ENCODE measurements at places on chromosomes 7 and 10.

DNA sequence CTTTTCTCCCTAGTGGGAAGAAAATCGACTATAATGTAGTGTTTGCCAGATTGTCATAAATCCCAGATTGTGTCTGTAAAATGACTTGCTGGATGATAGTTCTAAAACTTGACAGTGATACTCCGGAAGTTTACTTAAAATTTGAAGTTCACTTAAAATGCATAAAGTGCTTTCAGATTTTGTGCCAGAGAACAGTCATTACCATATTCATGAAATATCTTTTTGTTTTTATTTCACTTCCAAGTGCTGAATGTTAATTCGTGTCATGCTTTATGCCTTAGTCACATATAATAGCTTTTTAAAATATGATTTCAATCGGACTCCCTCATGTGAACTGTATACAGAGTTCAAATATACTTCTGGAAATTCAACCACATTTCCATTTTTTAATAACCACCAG lies 30.4 kb downstream of the PRPF18 start:
- no peak for DNase-seq

GRCh38 chr10:62788861-62789467 lies 15.6 kb upstream of the ADO start:
- DNase-seq = no peak

DNA sequence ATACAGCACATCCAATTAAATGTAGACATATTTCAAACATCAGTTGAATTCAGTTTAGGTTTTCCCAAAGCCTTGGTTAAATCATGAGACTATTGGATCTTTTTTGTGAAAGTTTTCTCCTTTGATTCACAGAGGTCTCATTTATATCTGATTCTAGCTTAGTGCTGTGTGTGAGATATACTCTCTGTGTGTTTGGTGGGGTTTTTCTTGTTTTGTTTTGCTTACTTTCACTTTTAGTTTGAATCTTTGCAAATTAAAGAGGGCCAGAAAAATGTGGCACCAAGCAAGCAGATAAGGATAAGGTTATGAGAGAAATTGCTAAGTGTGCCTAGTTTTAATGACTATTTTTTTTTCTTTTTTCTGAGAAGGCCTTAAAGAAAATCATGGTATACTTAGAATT lies 12.6 kb upstream of the OR6B1 start:
- no peak for DNase-seq

GRCh38 chr7:118059209-118059608 lies 124.8 kb upstream of the LSM8 start:
- DNase-seq = no peak

- DNase-seq = no peak
These were observed 243.1 kb upstream of the SHH start for GRCh38 chr7:156055206-156055822.

DNA sequence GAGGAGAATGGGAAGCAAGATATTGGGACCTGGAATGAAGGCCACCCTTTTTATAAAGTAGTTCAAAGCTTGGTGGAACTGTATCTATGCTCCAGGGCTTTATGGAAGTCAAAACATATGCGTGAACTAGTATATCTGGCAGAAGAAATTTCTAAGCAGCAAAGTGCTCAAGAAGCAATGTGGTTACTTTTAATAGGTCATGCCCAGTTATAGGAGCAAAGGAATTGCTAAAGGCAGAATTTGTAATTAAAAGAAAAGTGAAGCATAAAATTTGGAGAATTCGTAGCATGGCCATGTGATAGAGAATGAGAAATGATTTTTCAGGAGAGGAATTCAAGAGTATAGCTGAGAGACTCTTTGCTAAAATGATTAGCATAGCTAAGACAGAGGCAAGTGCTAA lies 1110.4 kb downstream of the XPNPEP1 start:
- no peak for DNase-seq

- DNase-seq = no peak
These were observed 660.0 kb upstream of the FZD8 start for GRCh38 chr10:36302086-36302485.

DNA sequence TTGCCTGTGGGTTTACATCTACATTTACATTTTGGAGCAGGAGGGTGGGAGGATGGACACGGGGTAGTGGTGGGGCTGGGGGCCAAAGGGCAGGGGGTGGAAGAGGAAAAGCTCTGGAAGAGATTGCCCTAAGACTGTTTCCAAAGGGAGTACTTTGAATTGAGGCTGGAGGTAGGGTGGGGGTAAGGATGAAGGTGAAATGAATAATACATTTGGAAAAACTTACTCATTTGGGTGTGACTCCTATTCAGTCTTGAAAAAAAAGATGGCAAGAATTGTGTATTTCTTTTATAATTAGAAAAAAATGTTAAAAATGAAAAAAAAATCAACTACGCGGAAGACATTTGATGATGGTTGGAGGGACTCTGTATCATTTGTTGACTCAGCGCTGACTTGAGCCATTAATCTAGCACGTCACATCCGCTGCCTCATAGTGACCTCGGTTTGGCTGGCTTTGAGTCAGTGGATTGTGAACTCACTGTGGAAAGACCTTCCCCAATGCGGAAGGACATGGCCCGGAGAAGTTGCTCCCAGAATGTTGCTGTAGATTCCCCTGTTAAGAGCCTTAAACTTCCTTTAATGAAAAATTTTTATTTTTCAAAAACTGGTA lies 2.8 kb downstream of the FAM180A start:
- DNase-seq = no peak

- no peak for DNase-seq
These were observed 89.3 kb downstream of the NPSR1 start for GRCh38 chr7:34747176-34747781.

DNA sequence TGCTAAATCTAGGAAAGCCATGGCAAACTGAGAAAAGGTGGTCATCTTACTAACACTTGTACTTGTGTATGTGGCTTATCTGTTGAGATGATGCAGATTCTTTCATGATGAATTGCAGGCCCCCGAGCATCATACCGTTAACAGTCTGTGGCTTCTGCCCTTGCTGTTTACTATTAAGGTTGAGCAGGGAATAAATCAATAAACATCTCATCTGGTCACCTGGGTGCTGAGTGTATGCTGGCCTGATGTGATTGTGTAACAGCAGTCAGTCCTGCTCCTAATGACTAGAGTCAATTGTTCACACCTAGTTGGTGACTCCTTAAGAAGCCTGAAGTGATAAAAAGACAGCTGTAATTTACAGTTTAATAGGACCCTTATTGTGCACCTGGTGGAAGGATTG lies 8.3 kb upstream of the GNAT3 start:
- no peak for DNase-seq

DNA sequence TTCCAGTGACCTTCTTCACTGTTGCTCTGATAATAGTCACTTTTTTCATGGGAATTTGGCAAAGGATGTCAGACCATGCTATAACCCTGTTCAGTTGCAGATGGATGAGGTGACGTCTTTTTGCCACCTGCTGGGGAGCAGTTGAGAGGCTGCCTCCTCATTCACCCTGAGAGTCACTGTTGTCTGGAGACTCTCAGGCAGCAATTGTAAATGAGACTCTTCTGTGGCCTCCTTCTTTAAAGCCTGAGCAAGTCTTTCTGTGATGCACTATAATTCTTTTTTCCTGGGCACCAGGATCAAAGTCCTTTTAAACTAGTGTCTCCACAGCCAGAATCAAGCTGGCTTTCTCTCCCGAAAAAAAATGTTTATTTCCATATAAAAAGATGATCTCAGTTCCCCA lies 345.1 kb downstream of the ARL4A start:
- no peak for DNase-seq

GRCh38 chr7:37100735-37101331 lies 347.8 kb downstream of the ELMO1 start:
- no peak for DNase-seq

DNA sequence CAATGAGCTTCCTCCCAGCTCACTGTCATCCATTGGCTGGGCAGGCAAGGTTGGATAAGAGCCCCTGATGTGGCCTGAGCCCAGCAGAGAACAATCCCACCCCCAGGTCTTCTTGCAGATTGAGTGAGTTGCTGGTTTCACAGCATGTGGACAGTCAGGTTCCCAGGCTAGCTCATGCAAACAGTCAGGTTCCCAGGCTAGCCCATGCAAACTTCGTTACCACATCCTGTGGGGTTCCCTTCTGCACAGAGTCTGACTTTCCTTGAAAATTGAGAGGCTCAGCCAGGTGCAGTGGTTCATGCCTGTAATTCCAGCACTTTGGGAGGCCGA lies 67.1 kb downstream of the TMEM130 start:
- DNase-seq = no peak

- peak; percentile 63 for DNase-seq
These were observed 23.2 kb downstream of the PILRA start for GRCh38 chr7:100396421-100396982.

DNA sequence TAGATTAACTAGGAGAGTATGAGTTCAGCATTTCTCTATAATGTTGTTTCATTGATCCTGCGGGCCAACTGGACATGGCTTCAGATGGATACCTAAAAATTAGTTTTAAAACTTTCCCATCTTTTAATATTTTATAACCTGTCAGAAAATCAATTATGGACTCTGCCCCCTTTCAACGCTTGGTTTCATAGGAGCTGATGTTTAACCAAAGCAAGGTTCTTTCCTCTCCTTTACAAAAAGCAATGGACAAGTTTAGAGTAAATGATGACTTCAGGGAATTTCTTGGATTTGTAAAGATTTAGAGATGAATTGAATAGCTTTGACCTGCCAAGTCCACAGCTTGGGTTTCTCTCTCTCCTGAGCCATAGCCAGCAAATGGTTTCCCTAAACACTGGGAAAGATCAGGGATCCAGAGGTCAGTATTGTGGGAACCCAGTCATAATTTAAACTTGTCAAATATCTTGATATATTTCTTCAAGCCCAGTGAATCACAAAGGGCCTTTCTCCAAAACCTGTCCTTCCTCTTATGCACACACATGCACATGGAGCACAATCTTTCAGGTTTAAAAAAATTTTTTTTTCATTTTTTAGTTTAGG lies 177.1 kb downstream of the EVX1 start:
- DNase-seq = no peak

DNA sequence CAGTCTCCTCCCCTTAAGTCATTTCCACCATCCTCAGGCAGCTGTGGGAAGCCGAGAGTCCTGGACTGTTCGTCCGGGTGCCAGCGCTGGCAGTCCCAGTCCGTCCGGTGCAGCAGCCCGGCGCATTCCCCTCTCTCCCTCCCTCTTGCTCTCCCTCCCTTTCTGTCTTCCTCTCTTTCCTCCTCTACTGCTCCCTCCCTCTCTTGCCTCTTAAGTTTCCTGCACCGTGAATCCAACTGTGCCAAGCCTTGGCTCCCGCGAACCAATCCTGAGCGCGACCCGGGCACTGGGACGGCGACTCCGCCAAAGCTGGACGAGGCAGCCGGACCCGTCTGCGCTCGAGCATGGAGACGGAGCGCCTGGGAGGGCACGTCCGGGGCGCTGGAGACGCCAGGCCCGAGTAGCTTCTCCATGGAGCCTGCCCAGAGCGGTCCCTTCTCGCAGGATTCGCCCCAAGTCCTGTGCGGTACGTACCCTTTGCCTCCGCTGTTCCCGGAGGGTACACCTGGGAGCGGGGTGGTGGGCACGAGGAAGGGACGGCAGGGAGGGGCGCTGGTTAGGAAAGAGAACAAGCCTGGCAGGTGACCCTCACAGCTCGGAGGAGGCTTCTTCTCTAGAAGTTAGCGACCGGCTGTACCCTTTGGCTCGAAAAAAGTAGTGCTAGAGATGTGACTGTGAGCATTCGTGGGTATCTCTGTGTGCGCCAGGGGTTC lies 1.0 kb downstream of the NXPH1 start:
- no peak for DNase-seq

DNA sequence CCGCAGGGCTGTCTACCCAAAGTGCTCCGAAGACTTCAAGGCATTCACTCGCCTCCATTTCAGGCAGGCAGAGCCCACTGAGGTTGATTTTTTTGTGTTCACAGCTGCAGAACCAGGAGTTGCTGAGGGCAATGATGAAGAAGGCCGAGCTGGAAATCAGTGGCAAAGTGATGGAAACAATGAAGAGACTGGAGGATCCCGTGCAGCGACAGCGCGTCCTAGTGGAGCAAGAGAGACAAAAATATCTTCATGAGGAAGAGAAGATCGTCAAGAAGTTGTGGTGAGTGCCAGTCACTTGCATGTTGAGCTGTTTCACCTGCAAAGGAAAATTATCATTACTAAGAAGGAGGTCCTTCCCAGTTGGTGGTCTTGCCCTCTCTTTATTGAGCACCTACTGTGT lies 210.5 kb downstream of the ARHGAP21 start:
- DNase-seq = no peak

- DNase-seq = peak; percentile 7
These were observed 133.8 kb upstream of the PLXNA4 start for GRCh38 chr7:132709971-132710567.

DNA sequence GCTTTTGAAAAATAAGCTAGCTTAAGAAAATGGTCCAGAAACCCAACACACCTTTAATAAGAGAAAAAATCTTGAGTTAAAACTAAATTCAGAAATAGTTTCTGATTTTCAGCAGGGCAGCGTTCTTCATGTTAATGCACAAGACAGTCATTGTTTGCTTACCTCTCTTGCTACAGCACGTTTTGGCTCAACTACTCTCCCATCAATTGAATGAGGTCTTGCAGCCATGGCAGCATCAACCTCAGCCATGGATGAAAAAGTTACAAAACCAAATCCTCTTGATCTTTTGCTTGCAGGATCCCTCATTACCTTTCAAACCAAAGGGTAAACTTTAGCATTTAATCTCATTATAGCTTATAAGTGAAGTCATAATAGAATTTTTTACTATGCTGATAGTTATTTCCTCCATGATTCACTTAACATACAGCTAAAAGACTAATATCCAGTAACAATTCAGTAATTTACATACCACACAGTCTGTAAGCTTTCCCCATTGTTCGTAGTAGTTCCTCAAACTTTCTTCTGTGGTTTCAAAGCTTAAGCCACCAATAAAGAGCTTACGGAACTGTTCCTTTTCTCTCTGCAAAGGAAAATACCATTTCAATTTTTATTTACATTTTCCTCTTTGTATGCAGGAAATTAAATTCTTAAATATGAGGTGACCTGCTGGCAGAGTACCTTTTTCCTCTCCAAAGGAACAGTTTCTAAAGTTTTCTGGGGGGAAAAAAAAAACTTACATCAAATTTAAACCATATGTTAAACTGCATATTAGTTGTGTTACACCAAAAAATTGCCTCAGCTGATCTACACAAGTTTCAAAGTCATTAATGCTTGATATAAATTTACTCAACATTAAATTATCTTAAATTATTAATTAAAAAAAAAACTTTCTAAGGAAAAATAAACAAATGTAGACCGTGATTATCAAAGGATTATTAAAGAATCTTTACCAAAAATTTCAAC lies 3.1 kb downstream of the HNRNPA2B1 start:
- no peak for DNase-seq
